ENCODE measurements at places on chromosomes 7 and 10. TPM values are rescaled to one million over a fixed set of nuclear protein-coding genes. Genes with fewer than 3 reads are reported as not detected.

DNA sequence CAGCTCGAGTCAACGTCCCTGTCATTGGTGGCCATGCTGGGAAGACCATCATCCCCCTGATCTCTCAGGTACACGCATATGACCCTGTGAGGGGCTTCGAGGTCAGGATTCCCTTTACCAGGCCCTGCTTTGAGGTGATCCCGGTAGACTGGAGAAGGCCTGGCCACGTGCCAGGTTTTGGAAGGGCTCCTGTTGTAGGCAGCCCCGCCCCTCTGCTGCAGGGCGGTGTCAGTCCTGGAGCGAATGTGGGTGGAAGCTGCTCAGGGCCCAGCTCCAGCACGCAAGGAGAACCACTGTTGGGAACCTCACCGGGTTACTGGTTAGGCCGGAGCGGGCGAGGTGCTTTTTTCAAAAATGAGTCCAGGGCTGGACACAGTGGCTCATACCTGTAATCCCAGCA is 15.6 kb downstream of the MDH2 start:
- DNase-seq, result no peak

DNA sequence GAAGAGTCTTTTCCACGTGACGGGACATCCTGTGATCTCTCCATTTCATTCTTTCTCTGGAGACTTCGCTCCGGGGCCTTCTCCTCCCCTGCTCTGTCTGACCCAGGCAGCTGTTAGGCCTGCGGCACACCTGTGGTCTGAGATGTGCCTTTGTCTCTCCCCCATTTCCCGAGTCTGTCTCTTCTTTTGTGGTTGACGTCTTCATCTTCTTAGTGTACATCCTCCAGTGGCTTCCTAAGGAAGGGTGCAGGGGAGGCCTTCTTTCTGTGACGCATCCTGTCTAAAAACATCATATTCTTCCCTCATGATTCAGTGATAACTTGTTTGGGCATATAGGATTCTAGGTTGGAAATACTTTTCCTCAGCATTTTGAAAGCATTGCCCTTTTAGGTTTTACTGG is 17.2 kb upstream of the ATP6V0E2 start:
- no peak for DNase-seq

Gene RAB19
- not detected for polyA plus RNA-seq

DNA sequence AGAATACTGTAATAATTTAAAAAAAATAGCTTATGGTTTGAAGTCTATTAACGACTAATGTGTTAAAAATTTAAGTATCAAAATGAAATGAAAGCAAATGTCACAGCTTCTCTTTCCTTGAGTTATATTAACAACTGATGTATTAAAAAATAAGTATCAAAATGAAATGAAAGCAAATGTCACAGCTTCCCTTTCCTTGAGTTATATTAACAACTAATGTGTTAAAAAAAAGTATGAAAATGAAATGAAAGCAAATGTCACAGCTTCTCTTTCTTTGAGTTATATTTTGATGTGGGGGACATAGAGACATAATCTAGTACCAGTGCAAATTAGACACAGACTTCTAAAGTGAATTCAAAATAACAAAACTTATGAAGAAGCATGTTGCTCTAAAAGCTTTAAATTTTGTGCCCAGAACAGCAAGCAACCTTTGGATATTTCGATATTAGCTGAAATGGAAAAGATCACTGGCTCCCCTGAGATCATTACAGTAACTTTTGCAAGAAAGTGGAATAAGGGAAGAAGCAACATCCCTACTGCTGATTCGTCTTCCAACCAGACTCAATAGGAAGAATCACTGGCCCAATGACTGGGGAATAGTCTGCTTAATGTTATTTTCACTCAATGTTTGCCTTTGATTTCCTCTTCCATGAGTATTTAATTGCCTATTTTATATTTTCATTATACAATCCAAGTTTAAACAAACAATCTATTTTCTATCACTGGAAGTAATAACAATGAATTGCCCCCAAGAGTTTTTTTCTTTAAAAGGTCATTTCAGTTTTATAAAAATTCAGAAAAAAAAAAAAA is 8.0 kb downstream of the SKAP2 start:
- no peak for DNase-seq

Gene ZNF239
- polyA plus RNA-seq, result 6.9 TPM

Gene KIAA1217
- 6.6 TPM for polyA plus RNA-seq

Gene AP1S1
- polyA plus RNA-seq, result 197 TPM

DNA sequence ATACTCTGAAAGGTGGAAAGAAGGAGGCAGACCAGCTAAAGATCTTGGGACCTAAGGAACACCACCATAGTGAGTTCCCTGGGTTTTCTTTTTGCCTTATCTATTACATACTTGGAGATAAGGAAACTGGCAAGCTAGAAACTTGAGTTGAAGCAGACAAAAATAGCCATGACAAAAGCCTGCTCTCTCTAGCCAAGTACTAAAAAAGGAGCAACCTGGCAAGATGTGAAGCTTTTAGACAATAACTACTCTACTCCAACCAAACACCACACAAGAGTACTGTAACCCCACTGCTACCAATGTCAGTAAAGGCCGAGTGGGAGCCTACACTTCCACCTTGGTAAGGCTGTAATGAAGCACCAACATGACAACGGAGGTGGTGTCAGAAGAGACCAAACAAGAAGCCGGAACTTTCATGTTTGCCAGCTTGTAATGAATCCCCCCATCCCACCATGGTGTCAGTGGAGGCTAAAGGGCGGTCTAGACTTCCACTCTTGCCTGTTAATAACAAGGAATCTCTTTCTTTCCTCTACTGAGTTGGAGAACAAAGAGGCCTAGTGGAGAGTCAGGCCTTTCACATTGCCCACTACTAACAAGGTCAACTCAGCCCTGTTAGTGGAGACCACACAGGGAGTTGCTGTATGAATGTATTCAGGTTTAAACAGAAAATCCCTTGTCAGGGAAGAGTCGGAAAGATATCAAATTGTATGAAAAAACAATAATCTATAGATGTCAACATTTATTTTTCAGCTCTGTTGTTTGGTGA is 55.8 kb upstream of the DYNC1I1 start:
- no peak for DNase-seq

Gene ZKSCAN1
- polyA plus RNA-seq, result 36.8 TPM

Gene UBE2D4
- 18.8 TPM for polyA plus RNA-seq

Gene AQP1
- 0.32 TPM for polyA plus RNA-seq

- no peak for DNase-seq
These were observed 45.1 kb downstream of the DPY19L1 start for GRCh38 chr7:34991938-34992840.

DNA sequence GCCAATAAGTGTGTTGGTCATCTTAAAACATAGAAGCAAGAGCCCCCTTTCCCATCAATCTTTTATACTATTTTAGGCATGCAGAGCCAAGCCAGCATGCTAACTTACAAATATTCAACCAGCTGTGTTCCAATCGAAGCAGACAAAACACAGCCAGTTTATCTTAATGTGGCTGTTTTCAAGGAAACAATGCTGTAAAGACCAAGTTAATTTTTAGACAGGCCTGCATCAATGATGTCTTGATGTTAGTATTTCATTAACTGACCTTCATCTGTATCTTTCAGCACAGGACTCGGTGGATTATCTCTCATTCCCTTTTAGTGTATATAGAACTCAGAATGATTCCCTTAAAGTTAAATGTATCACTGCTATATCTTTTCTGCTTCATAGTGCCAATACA is 262.0 kb upstream of the ZWINT start:
- no peak for DNase-seq

DNA sequence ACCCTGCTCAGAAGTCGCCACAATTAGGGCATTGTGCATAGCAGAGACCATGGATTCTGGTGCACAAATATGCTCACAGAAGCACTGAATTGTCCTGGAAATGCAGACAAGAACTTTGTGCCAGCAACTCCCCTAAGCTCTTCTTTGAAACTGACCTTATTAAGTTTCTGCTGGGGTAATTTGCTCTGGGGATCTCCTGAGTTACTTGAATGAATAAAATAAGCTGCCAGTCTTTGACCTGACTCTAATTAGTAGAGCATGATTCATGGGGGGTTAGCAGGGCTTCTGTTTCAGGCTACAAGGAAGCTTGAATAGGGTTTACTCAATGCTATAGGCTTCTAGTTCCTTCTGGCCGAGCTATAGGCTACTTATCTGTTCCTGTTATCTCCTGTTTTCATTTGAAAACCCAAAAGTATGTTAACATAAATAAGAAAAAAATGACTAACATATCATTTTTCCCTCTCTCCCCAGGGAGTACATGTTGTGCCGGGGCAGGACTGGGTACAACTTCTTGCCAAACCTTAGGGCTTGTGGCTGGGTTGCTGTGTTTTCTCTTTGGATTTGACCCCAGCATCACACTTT is 169.0 kb upstream of the TMEM229A start:
- no peak for DNase-seq

- no peak for DNase-seq
These were observed 231.4 kb downstream of the CREB5 start for GRCh38 chr7:28643584-28644340.

- no peak for DNase-seq
These were observed 39.8 kb downstream of the HBP1 start for GRCh38 chr7:107208563-107208962.

Gene SPDYE6
- not detected for polyA plus RNA-seq

Gene PNLIPRP1
- not detected for polyA plus RNA-seq

Gene HSPA12A
- 20.5 TPM for polyA plus RNA-seq

DNA sequence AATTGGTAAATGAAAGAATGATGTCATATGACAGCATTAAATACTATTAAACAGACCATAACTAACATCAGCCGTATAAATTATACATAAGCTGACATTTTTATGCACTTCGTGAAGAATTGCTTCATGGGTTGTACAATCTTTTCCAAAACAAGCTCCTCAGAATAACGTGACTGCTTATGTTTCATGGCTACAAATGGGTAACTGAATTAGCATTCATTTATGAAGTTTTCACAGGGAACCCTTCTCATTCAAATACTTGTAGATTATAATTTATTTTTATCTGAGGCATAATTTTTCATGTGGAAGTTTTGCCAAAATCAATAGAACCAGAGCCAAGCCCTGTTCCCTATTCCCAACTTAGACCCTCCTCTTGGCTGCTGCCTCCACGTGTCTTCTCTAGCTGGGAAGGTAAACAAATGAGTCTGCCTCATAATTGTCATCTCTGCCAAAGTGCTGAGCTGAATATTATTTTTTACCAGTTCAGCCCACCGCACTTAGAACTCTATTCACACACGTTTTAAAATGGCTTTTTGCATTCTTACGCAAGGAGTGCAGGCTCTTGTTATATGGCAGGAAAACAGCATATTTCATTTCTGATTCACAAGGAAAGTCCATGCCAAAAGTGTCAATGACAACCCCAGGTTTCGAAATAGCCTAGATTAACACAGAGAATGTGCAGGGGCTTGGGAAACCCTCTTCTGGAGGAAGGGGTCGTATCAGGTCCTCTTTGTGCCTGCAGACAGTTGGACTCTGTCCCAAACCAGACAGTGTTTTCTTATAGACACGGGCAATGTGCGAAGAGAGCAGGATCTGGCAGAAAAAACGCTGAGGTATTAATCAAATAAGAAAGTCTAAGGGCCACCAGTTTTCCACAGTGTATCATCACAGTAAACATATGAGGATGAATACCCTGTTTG is 370.7 kb upstream of the MGMT start:
- DNase-seq, result peak; percentile 6

DNA sequence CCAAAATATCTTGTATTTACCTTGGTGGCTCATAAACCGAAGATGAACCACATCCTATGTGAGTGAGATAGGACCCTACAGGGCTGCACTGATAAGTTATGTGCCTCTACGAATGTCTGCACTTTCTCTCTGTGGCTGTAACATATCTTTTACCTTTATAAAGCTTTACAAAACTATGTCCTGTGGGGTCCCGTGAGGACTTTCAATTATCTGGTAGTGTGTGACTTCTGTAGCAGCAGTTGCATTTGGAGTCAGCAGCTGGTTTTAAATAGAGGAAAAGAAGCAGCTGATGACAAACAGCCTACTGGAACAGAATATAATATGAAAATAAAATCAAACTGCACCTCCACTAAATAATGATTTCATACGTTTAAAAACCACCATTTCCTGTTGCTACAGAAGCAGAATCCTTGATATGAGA is 222.4 kb upstream of the GNAI1 start:
- DNase-seq, result no peak

Gene FIGNL1
- 7.1 TPM for polyA plus RNA-seq

Gene GPR15LG
- polyA plus RNA-seq, result not detected

Gene SPDYE8
- polyA plus RNA-seq, result 0.10 TPM

Gene AKR1C2
- polyA plus RNA-seq, result 8.2 TPM

- no peak for DNase-seq
These were observed 74.7 kb upstream of the PPP2R2D start for GRCh38 chr10:131825960-131826650.

DNA sequence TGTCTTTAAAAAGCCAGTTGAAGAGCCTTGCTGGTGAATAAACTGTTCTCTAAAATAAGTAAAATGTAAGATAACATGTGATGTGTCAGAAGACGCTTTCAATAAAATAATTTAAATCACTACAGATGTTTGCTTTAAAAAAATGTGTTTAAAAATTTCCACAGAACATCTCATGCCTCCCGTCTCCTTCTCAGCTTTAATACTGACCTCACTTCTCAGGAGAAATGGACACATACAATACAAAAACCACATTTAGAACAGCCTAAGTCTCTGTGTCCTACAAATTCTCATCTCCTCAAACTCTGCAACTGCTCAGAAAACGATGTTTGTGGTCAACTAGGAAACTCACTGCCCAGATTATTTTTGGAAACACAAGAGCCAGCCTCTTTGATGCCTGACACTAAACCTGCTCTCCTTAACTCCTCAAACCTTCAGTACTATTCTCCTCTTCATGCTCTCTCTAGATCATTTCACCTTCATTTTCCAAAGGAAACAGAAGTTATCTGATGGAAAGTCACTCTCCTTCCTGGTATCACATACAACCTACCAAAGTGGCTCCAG is 120.3 kb downstream of the ZNF438 start:
- no peak for DNase-seq

- no peak for DNase-seq
These were observed 561.1 kb downstream of the TCERG1L start for GRCh38 chr10:130750441-130750840.

GRCh38 chr7:80870813-80871212 is 48.0 kb downstream of the SEMA3C start:
- no peak for DNase-seq

- no peak for DNase-seq
These were observed 14.5 kb downstream of the GUSB start for GRCh38 chr7:65967361-65968155.

DNA sequence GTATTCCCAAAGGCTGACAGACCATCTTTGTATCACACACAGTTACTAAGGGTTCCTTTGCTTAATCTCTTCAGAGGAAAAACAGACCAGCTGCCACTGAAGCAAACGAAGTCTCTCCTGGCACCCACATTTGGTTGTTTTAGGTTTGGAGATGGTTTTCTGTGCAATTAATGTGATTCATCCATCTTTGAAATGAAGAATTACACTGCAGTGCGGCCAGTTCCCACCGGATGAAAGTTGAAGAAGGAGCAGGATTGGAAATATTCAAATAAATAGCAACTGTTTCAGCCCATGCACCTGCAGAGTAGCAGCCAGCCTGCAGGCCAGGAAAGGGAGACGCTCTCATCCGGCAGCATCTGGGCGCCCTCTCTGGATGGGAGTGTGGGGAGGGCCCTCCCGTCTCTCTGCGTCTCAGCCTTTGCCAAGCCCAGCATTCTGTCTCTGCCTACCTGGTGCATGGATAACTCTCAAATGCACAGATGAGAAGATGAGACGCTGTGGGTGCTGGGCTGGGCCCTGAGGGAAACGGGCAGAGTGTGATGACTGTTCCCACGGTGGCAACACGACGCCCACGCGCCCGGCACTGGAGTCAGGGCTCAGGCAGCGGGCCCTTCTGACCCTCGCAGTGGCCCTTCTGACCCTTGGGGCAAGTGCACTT is 214.0 kb downstream of the PTPRN2 start:
- no peak for DNase-seq

Gene HECTD2
- 13.0 TPM for polyA plus RNA-seq

Gene PNLIPRP3
- not detected for polyA plus RNA-seq
